ENCODE measurements at places on chromosomes 5 and 9.
A peak's percentile ranks its signal among the peaks of the same experiment; 100 is the strongest.

- peak; percentile 32 for DNase-seq
Observed at GRCh38 chr5:121949885-121950284, 11.9 kb upstream of the SRFBP1 start.

DNA sequence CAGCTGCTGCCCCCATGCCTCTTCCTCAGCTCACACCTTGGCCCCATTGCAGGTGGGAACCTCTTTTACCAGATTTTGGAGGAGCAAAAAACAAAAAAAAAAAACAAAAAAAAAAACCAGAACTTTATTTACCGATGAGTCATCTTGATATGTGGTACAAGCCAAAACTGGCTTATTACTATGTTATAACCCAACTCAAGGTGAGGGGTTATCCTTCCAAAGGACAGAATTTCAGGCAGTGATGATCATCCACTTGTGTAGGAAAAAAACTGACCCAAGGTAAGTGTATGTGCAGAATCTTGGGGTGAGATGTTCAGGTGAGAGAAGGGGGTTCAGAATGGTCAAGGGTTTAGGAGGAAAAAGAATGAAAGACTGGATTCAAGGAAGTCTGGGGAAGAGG is 142.6 kb upstream of the FST start:
- no peak for DNase-seq

DNA sequence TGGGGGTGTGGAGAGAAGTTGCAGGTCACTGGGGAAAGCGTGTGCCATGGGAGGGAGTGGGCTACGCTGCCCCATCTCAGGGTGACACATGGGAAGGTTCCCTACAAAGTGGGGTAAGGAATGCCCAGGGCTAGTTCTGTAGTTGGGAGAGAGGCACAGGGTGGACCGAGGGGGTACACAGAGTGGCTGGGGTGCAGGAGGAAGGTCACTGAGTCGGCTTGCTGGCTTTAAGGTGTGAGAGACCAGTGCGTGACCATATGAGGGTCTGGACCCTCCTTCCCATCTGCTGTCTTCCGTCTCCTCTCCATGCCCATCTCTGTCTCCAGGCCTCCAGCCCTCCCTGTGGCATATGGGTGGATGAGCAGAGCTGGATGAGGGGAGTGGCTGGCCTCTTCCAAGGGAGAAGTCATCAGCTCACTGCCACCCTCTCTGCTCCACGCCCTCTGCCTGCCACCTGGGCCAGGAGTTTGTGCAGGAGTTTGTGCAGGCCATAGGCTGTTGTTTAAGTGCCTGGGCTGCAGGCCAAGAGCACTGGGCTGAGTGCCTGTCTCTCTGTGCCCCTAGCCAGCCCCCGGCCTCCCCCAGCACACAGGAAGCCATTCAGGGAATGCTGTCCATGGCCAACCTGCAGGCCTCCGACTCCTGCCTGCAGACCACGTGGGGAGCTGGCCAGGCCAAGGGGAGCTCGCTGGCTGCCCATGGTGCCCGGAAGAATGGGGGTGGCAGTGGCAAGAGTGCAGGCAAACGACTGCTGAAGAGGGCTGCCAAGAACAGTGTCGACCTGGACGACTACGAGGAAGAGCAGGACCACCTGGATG is 96.8 kb downstream of the PHF2 start:
- DNase-seq, result peak; percentile 5

DNA sequence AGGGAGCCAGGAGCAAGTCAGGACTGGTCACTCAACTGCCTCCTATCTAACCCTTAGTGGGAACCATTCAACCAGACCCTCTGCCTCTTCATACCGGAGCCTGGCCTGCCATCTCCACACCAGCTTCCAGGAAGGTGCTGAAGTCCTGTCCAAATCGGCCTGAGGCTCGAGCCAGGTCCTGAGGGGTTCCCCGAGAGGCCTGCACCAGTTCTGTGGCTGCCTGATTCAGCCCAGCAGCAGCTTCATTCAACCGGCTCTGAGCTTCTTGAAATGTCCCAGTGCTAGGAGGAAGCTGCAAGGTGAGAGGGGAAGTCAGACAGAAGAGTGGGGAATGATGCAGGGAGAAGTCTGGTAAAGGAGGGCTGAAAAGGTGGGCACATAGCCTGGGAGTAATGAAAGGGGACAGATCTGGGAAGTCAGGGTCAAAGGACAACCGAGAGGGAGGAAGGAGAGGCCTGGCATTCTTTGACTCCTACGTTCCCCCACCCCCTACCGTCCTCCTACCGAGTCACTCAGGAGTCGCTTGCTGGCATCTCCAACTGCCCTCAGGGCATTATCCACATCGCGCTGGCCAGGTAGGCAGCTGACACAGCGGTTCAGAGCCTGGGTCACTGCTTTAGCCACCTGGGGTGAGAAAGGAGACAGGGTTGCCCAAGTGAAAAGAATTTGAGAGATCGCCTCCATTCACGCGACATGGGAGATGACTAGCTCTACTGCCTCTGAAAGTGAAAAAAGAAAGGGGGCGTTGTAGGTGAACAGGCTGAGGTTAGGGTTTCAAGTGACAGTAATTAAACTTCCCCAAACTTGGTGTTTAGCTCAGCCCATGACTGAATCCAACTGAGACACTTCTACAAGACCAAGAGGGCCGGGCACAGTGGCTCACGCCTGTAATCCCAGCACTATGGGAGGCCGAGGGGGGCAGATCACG is 20.2 kb downstream of the TLN1 start:
- no peak for DNase-seq

- DNase-seq, result peak; percentile 62
Observed at GRCh38 chr5:989961-990530, 18.6 kb upstream of the NKD2 start.

DNA sequence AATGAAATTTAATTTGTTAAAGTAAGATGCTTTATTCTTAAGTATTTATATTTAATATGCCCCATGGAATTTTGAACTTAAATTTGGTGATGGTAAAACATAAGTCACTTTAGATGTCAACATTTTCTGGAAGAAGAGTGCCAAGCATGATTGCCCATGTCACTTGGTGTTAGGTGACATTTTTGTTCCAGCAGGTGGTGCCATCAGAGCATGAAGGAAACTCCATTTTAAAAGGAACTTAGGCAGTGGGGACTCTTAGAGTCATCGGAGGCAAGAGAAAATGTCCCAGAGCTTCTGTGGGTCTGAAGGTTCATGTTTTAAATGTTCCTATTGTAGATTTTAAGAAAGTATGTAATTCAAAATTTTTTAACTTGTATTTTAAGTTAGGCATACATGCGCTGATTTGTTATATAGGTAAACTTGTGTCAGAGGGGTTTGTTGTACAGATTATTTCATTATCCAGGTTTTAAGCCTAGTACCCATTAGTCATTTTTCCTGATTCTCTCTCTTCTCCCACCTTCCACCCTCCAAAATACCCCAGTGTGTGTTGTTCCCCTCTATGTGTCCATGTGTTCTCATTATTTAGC is 789.3 kb downstream of the SEMA5A start:
- peak; percentile 25 for DNase-seq

DNA sequence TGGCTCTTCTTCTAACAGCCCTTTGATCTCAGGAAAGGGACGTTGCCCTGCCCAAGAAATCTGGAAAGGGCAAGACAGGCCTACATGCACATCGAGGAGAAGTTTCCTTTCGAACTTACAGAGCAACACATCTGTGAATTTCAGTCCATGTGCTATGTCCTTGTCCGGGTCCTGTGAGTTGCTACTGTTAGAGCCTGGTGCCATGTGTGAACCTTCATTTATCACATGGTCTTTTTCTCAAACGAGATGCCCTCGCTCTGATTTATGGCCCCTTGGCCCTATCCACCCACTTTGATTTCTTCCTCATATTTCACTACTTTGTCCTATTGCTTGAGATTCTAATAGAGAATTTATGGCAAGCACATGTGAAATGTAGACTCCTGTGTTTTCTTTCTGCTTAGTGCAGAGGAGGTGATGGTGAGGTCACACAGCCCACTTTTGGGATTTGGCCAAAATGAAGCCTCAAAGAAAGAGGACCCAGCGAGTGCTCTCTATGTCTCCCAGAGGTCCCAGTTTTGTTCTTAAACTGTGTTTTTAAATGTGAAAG is 153.1 kb downstream of the SNCAIP start:
- no peak for DNase-seq

Measured in WTC11 (cell line).